BJ (cell line): ENCODE measurements at places on chromosomes 4 and X.

GRCh38 chr4:65791111-65791811, 121.0 kb upstream of the EPHA5 start:
- DNase-seq: no peak

DNA sequence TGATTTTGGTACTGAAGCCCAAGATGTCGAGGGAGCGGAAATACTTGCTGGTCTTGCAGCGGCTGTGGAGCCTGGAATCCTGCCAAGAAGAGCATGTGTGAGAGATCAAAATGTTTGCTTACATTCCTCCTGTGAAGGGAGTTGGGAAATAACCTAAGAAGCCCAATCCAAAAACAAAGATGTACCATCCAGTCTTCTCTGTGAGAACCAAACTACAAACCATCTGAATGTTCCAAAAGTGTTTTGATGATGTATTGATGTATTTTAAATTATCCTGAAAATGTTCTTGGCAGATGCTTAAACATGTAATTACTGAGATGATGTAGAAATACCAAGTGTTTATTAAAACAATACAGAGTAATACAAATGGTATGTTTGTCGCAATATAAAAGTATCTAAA, 10.1 kb upstream of the ADH1A start:
- peak; percentile 90 for DNase-seq

DNA sequence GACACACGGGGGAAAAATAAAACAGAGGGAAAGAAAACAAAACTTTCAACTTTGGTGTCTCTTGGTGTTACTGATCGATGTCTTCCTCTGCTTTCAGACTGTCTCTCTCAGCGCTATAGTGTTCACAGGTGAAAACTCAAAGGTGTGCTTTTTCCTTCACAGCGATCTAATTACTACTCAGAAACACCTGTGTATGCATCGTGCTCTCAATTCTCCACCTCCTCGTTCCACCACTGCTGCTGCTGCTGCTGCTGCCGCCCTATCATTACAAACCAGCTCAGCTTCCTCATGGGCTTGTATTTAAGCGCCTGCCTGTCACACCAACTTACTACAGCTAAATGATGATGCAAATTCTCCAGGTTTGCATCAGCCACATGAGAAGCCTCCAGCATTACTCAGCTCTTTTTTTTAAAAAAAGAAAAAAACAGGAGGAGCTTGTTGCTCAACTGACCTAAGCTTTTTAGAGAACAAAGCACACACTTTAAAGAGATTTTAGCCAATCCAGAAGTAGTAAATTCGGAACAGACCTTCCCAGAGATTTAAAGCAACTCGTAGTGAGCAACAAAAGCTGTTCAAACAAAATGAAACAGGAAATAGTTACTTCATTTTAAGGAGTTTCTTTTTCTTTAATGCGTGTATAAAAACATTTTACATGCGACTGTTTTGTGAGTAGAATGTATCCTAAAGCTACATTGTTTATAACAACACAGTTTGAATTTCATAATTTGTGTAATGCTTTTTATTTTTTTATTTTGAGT, at the start of gene SLC7A11:
Gene SLC7A11 (minus strand): TSS at position 274 of the 758 bp plus-strand sequence. CDS start 280 bp downstream, outside the sequence.
- DNase-seq: peak; percentile 98

- no peak for DNase-seq
Observed at GRCh38 chr4:3790006-3790561, 23.9 kb downstream of the ADRA2C start.

- DNase-seq: no peak
Observed at GRCh38 chr4:40607221-40607620, 22.4 kb downstream of the RBM47 start.

DNA sequence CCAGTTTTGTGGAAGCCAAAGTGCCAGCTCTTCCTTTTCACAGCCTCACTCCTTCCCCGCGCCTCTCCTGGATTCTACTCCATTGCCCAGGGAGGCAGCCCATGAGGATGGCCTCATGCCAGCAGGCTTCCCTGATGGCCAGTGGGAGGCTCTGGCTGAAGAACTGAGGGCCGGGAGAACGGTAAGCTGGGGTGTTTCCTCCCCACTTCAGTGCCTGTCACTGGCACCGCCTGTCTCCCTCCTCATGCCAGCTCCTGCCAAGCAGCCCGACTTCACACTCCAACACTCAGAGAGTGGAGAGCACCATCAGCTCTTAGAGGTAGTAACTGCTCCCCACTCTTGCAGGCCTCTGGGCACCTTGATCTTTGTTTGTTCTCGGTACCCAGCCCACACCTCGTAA, 46.9 kb upstream of the STIM2 start:
- DNase-seq: no peak

DNA sequence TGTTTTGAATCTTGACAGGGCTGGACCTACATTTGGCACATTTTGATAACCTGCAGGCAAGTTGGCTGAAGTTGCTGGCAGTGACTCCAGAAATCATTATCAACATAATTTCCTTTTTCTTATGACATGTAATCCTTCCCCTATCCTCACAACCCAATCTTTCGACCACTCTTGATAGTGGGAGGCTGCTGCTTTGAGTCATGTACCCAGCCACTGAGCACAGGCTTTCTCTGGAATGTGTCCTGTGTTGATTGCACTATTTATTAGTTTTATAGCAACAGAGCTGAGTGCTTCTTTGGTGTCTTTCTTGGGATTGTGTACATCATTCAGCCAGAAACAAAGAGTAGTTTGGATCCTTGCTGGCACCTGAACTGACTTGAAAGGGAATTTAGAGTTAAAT, 183.1 kb upstream of the LEF1 start:
- no peak for DNase-seq
